ENCODE measurements at places on chromosomes 2 and 18.

- no peak for DNase-seq
Observed at GRCh38 chr2:181394741-181395437, 62.3 kb upstream of the ITGA4 start.

GRCh38 chr2:165572151-165572550, 102.7 kb downstream of the CSRNP3 start:
- no peak for DNase-seq

DNA sequence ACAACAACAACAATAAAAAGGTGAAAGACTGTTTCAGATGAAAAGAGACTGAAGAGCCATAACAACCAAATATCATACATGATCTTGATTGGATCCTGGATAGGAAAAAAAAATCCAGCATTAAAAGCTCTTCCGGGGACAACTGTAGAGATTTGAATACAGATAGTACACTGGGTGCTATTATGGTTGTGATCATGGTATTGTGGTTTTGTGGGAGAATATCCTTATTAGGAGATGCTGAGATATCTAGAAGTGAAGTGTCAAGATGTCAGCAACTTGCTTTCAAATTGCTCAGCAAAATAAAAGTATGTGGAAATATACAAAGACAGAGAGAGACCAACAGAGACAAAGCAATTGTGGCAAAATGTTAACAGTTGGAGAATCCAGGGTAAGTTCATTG, 15.5 kb upstream of the SPATA3 start:
- DNase-seq, result no peak

DNA sequence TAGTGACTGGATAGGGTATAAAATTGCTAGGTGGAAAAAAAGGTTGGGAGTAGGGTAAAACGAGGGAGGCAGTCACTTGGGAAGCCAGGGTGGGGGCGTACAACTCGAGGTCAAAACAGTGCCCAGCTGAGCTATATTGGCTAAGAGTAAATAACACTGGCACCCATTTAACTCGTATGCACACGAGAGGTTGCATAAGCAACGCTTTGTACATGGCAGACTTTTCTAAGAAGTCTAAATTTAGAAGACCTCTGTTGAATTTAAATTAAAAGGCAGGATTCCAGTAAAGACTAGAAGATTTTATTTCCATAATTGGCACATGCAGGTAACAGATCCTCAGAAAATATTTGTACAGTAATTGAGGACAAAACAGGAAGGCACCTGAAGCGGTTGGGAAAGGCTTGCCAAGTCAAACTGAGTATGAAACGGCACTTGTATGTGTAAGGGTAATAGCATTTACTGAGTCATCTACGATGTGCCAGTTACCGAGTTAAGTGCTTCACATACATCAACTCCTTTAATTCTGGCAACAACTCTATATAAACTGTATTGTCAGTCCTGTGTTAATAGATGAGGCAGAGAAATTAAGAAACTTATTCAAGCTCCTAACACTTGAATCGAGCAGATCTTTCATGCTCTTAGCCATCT, 1.4 kb upstream of the MALT1 start:
- no peak for DNase-seq

- DNase-seq, result peak; percentile 47
Observed at GRCh38 chr2:131105156-131105949, at the start of gene PLEKHB2. Gene PLEKHB2, plus strand, starts transcription at chr2:131105336. Its CDS starts 15,606 bp downstream, at chr2:131120942.

GRCh38 chr2:18247282-18248110, 313.0 kb downstream of the RDH14 start:
- no peak for DNase-seq

DNA sequence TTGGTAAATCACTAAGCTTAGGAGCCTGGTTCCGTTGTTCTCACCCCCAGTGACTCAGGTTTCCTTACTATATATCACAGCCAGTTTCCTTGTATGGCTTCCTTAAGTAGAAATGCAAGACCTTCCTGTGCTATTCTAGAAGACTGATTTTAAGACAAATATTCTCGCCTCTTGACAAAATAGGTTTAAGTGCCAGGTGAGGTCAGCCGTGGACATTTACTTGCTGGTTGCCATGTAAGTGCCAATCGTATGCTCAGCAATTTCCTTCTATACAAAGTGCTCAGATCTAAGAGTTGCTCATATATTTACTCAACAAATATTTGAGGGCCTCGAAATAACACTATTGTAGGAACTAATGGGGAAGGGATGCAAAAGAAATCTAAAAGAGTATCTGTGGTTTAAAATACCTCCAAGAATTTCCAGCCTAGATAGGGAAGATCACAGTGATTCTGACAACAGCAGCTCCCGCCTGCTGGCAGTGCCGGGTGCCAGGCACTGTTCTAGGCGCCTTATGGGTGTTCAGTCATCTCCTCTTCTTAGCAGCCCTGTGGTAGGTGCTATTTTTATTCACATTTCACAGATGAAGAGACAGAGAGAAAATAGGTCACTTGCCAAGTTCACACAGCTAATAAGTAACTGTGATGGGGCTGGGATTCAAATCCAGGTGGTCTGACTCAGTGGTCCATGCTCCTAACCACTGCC, 95.3 kb upstream of the B3GNT7 start:
- no peak for DNase-seq

Data from AG04450 (cell line).